ENCODE measurements at places on chromosomes 16 and 17. TPM values are rescaled to one million over a fixed set of nuclear protein-coding genes. Genes with fewer than 3 reads are reported as not detected.

The NOXO1 gene
- not detected for total RNA-seq

The TBC1D26 gene
- not detected for total RNA-seq

The SPN gene
- 10.3 TPM for total RNA-seq

The MYH13 gene
- total RNA-seq: not detected

DNA sequence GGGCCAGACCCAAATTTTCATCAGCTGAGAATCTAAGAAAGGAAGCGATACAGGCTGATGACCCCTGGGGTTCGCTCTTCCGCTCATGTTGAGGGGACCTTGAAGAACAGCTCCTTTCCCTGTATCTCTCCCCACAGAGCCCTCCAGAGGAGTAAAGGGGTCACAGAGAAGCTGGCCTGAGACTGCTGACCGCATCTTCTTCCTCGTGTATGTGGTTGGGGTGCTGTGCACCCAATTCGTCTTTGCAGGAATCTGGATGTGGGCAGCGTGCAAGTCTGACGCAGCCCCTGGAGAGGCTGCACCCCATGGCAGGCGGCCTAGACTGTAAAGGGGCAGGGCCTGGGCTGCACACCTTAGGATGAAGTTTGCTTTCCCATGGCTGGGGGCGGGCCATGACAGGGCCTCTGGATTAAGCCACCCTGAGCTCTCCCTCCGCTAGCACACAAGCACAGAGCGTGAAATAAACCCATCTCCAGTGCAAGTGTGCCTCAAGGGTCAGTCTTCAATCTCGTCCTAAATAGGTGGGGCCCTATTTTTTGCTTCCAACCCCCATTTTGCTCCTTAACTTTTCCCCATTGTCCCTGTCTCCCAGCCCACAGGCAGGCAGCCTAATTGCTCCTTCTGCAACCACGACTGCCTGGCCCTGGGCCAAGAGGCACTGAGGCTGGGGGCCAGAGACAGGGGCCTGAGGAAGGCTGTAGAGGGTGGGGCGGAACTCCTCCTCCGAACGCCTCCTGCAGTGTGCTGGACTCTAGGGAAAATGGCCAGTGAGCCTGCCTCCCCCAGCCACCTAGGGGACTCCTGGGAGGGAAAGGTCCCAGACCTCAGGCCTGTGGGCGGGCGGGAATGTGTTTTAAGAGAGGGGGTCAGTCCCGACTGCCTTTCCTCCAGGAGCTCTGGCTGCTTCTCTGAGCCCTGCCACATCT is 3.6 kb downstream of the ZACN start:
- H3K27me3 ChIP-seq: no peaks in the 10 kb centered on the region
- peaks cover 49% of the 10 kb centered on the region for H3K36me3 ChIP-seq
- no peaks in the 10 kb centered on the region for H3K4me1 ChIP-seq
- DNase-seq: no peak
- no peak overlapping the region for H3K4me3 ChIP-seq
- no peak overlapping the region for H3K27ac ChIP-seq

All from ascending aorta (tissue), 2 donors.